ENCODE measurements at places on chromosomes 11 and 22.

GRCh38 chr11:124724979-124725718 is 14.6 kb upstream of the NRGN start:
- no peak for DNase-seq

GRCh38 chr11:98829971-98830370 is 190.8 kb upstream of the CNTN5 start:
- DNase-seq = no peak

DNA sequence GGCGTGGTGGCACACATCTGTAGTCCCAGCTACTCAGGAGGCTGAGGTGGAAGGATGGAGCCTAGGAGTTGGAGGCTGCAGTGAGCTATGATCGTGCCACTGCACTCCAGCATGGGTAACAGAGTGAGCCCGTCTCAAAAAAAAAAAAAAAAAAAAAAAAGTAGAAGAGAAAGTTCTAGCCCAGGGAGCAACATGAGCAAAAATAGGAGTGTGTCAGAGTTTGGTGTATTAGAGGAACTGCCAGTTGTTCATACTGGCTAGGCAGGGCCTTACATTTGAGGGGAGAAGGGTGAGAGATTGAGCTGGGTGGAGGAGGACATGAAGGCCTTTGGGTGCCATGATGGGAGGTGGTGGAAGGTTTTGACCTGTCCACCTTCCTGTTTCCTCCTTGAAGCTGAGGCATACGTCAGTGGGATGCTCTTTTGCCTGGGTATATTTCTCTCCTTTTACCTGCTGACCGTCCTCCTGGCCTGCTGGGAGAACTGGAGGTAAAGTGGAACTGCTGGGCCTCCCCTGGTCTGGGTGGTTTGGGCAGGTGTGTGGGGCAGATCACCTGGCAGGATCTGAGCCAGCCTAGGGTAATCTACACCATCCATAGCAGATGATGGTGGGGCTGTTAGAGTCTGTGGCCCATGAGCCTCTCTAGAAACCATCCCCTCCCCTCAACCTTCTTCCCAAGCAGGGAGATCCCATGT is 7.3 kb downstream of the SIDT2 start:
- no peak for DNase-seq

DNA sequence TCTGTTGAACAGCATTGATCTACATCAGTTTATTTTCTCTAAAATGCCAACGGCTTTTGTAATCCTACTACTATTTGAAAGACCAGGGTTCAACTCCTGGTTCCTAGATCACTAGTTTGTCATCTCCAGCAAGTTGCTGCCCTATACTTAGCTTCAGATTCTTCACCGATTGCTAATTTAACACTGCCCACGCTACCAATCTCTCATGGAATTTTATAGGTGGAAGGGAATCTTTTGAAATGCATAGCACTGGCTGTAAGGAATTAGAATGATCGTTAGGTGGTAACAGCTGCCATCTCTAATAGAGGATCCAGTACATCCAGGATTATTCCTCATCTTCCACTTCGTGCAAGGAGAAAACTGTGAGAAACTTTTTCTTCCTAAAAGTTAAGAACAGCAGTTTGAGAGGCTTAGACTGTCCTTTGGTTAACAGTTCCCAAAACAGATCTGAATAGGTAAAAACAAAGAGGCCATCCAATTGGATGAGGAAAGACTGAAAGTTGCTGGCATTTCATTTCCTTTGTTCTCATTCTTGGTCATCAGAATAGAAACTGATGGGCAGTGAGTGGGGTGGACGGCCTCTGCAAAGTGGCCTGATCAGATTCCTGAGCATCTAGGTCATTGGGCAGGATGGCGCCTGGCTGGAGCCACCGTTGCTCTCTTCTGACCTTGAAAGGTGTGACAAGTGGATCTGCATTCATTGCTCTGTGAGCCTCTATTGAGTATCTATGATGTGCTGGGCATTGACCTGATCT is 236.3 kb upstream of the SORL1-AS1 start:
- no peak for DNase-seq

- DNase-seq = no peak
Observed at GRCh38 chr11:67698247-67698646, 23.8 kb upstream of the ALDH3B2 start.

- peak; percentile 16 for DNase-seq
Observed at GRCh38 chr11:124069429-124070401, 28.6 kb upstream of the OR10G7 start.

DNA sequence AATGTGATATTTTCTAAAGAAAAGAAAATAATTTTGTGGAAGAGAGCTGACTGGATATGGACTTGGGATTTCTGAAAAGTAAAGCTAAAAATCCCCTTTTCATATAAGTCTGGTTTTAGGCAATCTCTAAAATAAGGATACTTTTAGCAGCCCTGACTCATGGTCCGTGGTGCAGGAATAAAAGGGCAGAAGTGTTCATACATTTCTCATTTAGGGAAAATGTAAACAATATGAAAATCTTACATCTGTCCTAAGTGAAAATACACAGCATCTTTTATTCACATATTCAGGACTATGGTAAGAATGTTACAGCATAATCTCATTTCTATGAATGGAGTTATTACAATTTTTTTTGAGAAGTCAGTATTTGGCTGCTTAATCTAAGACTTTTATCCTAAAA is 735 bp upstream of the ETS1 start:
- no peak for DNase-seq

Measured in activated gamma-delta T cell treated with Interleukin-2 at 50 U/mL for 16 hours (primary cell).